ENCODE measurements at places on chromosomes 5 and 9.

GRCh38 chr5:135398160-135398854, 724 bp downstream of the MACROH2A1 start:
- peak overlapping the region; percentile 74 for H3K27ac ChIP-seq
- peak overlapping the region; percentile 88 for H3K4me3 ChIP-seq
- H3K4me1 ChIP-seq: no peaks in the 10 kb centered on the region
- DNase-seq: no peak

DNA sequence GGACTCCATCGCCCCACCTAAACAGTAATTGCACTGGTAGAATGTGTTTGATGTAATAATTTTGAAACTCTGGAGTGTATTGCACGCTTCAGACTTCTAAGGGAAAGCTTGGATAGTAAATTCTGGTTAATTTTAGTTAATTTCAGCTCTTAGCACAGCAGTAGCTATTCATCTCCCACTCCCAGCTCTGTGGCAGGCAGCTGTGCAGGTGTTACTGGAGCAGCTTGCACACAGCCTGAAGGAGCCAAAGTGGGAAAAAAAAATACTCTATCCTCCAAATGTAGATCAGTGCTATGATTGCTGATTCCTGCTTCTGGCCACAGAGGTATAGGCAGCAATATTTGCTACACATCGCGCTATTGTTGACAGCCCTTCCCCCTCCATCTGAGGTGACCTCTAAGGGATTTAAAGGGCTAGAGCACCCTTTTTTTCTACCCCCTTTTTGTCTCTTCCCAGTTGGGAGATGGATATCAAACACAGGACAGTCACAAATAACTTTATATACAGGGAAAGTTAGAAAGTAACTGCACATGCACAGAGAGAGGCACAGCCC, 97.4 kb downstream of the KCTD16 start:
- H3K27ac ChIP-seq: no peak overlapping the region
- H3K36me3 ChIP-seq: no peaks in the 10 kb centered on the region
- DNase-seq: no peak
- H3K4me1 ChIP-seq: no peaks in the 10 kb centered on the region

DNA sequence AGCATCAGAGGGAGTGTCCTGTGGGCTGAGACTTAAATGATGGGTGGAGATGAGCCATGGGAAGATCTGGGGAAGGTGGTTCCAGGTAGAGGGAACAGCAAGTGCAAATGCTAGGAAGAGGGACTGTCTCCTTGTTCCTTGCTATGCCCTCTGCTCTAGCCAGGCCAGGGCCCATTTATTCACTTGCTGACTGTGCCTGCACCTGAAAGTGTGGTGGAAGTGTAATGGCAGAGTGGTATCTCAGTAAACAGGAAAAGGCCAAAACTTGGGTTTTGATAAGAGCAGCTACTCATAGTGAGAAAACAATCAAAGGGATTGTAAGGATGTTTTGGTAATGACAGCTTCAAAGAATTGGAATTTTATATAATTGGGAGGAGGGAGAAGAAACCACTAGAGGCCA, 32.4 kb downstream of the TLE4 start:
- no peak overlapping the region for H3K4me3 ChIP-seq
- H3K27ac ChIP-seq: no peak overlapping the region
- no peaks in the 10 kb centered on the region for H3K4me1 ChIP-seq
- no peak for DNase-seq
- peaks cover 9% of the 10 kb centered on the region for H3K36me3 ChIP-seq
- no peaks in the 10 kb centered on the region for H3K27me3 ChIP-seq

- H3K4me3 ChIP-seq: no peak overlapping the region
- DNase-seq: no peak
- no peaks in the 10 kb centered on the region for H3K27me3 ChIP-seq
- H3K27ac ChIP-seq: no peak overlapping the region
- H3K36me3 ChIP-seq: no peaks in the 10 kb centered on the region
Observed at GRCh38 chr9:107119735-107120134, 163.3 kb upstream of the RAD23B start.

DNA sequence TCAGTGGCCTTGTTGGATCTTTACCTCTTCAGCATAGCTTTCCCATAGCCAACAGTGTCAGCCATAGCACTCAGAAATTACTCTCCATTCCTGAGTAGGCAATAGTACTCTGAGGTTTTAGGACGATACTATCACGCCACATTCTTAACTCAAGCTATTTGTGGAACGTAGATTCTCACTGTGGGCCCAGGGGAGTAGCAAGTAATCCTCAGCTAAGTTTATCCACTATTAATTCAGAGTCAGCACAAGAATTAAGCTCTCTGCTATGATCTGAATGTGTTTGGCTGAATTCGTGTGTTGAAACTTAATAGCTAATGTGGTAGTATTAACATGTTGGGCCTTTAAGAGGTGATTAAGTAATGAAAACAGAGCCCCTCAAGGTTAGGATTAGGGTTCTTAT, 858.8 kb upstream of the NUDT12 start:
- no peaks in the 10 kb centered on the region for H3K36me3 ChIP-seq
- H3K4me3 ChIP-seq: no peak overlapping the region
- H3K27ac ChIP-seq: no peak overlapping the region
- no peak for DNase-seq

DNA sequence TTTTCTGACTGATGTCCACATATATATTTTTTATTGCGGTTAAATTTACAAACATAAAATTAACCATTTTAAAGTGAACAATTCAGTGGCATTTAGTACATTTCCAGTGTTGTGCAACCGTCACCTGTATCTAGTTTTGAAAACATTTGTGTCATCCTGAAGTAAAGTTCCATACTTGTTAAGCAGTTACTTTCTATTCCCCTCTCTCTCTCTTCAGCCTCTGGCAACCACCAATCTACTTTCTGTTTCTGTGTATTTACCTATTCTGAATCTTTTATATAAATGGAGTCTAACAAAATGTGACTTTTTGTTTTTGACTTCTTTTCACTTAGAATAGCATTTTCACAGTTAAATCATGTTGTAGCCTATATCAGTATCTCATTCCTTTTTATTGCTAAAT, 480.1 kb upstream of the SMARCA2 start:
- H3K27me3 ChIP-seq: no peaks in the 10 kb centered on the region
- H3K36me3 ChIP-seq: no peaks in the 10 kb centered on the region
- no peak overlapping the region for H3K4me3 ChIP-seq
- no peak for DNase-seq
- no peaks in the 10 kb centered on the region for H3K4me1 ChIP-seq
- no peak overlapping the region for H3K27ac ChIP-seq

DNA sequence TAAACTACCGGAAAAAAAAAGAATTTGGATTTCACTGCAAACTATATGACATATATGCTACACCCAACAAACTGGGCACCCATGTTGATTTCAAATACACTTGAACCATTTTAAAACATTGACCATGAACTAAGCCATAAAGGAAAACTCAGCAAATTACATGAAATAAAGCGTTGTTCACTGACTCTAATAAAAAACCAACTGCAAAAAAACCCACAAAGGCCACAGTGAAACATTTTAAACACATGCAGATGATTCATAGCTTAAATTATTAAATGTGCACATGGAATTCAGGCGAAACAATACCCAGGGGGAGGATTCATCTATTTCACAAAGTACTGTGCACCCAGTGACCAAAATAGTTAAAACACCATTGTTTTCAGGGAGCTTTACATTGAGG, 33.3 kb downstream of the MTRR start:
- no peaks in the 10 kb centered on the region for H3K4me1 ChIP-seq
- H3K4me3 ChIP-seq: no peak overlapping the region
- no peak overlapping the region for H3K27ac ChIP-seq
- no peaks in the 10 kb centered on the region for H3K27me3 ChIP-seq
- DNase-seq: no peak
- H3K36me3 ChIP-seq: peaks cover 41% of the 10 kb centered on the region

DNA sequence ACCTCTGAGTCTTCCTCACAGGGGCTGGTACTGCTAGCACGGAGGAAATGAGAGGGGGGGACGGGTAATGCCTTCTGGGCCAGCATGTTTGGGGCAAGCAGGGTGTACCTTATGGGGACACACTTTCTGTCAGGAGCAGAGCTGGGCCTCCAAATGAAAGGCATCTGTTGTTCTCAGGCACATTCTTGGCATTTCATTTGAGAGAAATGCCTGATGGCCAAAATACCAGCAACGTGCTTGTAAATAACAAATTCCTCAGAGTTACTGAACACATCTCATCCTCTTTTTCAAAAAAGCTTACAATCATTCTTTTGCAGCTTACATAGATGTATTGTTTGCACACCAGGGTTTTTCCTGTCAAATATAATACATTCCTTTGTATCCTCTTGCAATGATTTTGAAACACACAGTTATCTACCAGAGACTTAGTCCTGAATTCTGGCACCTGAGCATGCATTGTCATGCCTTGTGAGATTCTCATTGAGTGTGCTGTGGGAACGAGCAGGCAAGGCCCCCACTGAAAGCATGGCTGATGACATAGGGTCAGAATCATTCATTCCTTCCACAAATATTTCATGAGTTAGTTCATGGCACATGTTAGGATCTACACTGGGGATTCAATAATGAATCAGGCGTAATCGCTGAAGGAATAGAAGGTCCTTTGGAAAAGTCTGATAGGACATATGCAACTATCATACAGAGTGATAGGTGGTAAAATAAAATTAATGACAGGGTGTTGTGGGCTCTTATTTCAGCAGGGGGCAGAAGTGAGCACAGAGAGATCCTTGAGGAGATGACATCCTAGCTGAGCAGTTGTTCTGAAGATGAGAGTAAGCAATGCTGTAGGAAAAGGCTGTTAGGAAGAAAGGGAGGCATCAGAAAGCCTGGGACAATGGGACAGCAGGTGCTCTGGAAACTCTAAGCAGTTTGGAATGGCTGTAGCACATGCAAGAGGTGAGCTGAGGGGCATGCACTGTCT, 260.9 kb upstream of the TUT7 start:
- no peak for DNase-seq
- no peaks in the 10 kb centered on the region for H3K27me3 ChIP-seq
- no peak overlapping the region for H3K4me3 ChIP-seq
- no peaks in the 10 kb centered on the region for H3K4me1 ChIP-seq

GRCh38 chr5:109373932-109374331, 35.8 kb downstream of the PJA2 start:
- H3K27me3 ChIP-seq: no peaks in the 10 kb centered on the region
- H3K4me3 ChIP-seq: no peak overlapping the region
- no peak overlapping the region for H3K27ac ChIP-seq
- H3K36me3 ChIP-seq: peaks cover 19% of the 10 kb centered on the region

DNA sequence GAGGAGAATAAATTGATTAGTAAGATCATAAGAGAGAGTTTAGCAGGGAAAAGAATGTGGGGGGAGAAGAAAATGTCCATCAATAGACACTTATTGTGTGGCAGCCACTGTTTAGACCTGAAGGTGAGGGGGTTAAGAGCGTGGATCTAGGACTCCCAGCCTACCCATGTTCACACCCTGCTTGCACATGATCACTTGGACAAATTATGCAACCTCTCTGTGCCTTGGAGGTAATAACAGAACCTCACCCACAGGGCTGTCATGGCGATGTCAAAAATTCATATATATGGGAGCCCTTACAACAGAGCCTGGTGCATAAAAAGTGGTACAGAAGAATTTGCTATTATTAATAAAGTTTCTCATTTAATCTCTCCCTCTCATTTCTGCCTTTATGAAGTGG, 86.0 kb upstream of the EQTN start:
- H3K4me1 ChIP-seq: peaks cover 6% of the 10 kb centered on the region
- H3K27ac ChIP-seq: no peak overlapping the region
- H3K4me3 ChIP-seq: no peak overlapping the region
- no peaks in the 10 kb centered on the region for H3K36me3 ChIP-seq
- no peaks in the 10 kb centered on the region for H3K27me3 ChIP-seq

DNA sequence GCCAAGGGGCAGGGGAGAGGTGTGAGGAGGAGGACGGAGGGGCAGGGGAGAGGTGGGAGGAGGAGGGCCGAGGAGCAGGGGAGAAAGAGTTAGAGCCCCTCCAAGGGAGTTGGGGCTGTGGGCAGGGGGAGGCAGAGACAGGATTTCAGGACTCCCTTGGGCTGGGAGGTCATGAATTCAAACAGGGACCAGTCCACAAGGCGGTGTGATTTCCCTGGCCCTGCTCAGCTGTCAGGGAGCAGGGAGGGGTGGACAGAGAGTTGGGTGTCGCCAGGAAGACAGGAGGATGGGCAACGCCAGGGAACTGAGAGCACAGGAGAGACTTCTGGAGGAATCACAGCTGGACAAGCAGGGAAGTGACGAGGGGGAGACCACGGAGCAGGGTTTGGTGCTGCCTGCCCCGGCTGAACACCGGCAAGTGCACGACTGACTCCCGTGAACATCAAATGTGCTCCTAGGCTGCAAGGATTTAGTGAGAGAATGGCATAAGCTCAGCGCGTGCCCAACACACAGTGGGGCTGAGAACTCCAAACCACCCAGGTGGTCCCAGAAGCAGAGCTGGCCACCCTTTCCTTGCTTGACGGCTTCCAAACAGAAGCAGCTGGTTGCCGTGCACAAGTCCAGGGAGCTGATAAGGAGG, 17.8 kb upstream of the OLFM1 start:
- no peaks in the 10 kb centered on the region for H3K36me3 ChIP-seq
- H3K4me1 ChIP-seq: peaks cover 2% of the 10 kb centered on the region
- peaks cover 67% of the 10 kb centered on the region for H3K27me3 ChIP-seq
- DNase-seq: peak; percentile 50
- no peak overlapping the region for H3K27ac ChIP-seq
- no peak overlapping the region for H3K4me3 ChIP-seq

GRCh38 chr5:123753180-123753936, 241.4 kb downstream of the CSNK1G3 start:
- H3K36me3 ChIP-seq: no peaks in the 10 kb centered on the region
- H3K4me1 ChIP-seq: no peaks in the 10 kb centered on the region
- no peak overlapping the region for H3K4me3 ChIP-seq

DNA sequence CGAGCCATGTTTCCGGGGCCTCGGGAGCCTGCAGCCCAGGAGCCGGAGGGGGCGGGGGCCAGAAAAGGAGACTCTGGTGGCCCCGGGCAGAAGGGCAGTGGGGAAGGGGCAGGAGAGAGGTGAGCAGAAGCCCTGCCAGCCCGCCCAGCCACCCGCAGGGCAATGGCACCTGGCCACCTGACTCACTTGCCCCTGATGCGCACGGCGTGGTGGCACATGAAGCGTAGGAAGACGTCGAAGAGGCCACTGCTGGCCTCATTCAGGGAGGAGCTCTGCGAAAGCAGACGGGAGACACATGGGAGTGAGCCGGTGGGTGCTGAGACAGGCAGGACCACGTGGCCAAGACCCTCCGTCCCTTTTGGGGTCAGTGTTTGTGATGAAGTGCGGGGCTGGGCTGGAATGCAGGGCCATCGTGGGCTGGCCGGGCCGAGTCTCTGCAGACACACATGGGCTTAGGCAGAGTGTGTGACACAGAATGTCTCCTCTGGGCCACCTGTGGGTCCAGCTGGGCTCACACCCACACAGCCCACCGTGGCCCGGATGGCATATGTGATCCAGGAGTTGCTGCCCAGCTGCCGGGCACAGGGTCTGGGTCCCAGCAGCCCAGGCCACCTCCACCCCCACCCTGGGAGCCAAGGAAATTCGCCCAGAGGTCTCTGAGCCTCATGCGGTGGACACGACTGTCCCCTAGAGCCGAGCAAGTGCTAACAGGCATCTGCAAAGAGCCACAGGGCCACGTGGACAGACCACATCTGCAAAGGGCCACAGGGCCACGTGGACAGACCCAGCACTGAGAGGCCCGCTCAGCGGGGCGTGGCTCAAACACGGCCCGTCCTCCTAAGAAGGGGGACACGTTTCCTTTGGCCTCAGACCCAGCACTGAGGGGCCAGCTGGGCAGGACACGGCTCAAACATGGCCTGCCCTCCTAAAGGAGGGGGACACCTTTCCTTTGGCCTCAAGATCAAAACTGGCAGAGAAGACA, 23.6 kb downstream of the TERT start:
- no peak overlapping the region for H3K27ac ChIP-seq
- H3K27me3 ChIP-seq: no peaks in the 10 kb centered on the region
- H3K36me3 ChIP-seq: no peaks in the 10 kb centered on the region
- no peaks in the 10 kb centered on the region for H3K4me1 ChIP-seq
